DMS79 (cell line): ENCODE measurements at places on chromosomes 1 and 21.
A peak's percentile ranks its signal among the peaks of the same experiment; 100 is the strongest.

GRCh38 chr1:230316864-230317745, 109.0 kb downstream of the PGBD5 start:
- DNase-seq: no peak

- peak; percentile 95 for DNase-seq
These were observed 134.0 kb upstream of the ARHGEF16 start for GRCh38 chr1:3320246-3321152.

GRCh38 chr1:203640117-203640516, 13.5 kb downstream of the ATP2B4 start:
- no peak for DNase-seq

GRCh38 chr1:62407398-62408009, 29.3 kb upstream of the USP1 start:
- DNase-seq: no peak

GRCh38 chr1:175191659-175192058, 917 bp downstream of the KIAA0040 start:
- DNase-seq: no peak

- no peak for DNase-seq
These were observed 30.0 kb upstream of the PADI6 start for GRCh38 chr1:17342014-17342441.

DNA sequence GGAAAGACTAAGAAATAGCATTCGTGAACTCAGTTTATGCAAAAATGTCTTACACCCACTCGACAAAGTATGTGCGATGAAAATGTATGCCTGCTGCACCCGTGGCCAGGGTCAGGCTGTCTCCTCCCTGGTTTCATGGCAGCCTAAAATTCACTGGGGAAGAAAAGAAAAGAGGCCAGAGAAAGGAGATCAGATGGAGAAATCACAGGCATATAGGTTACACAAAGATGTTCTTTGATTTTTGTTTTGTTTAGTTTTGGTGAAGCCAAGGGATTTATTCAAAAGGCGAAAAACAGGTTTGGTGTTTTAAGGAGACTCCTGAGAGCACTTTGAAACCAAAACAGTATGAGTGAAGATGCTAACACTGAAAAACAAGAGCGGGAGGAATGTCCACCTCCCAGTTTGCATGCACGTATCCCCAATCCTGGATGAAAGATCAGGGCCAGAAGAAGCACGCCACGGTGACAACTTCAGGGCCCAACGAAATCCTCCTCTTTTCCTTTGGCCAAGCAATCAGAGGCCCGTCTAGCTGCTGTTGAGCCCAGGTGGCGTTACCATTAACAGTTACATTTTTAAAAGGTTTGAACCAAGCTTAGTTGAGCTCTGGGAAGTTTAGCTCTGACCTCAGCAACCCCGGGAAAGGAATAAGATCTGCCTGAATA, 992 bp upstream of the SSX2IP start:
- no peak for DNase-seq

- no peak for DNase-seq
These were observed 2.7 kb upstream of the HSPG2 start for GRCh38 chr1:21939650-21940374.
